ENCODE measurements at places on chromosomes 1 and 21. TPM values are rescaled to one million over a fixed set of nuclear protein-coding genes. Genes with fewer than 3 reads are reported as not detected.

FAM78B gene
- 1.7 TPM for polyA plus RNA-seq

RPE65 gene
- not detected for polyA plus RNA-seq

SLC5A9 gene
- polyA plus RNA-seq, result 1.9 TPM

NUP210L gene
- polyA plus RNA-seq, result not detected

GRCh38 chr1:3073489-3074296 is 4.7 kb downstream of the PRDM16 start:
- no peak for DNase-seq

DNA sequence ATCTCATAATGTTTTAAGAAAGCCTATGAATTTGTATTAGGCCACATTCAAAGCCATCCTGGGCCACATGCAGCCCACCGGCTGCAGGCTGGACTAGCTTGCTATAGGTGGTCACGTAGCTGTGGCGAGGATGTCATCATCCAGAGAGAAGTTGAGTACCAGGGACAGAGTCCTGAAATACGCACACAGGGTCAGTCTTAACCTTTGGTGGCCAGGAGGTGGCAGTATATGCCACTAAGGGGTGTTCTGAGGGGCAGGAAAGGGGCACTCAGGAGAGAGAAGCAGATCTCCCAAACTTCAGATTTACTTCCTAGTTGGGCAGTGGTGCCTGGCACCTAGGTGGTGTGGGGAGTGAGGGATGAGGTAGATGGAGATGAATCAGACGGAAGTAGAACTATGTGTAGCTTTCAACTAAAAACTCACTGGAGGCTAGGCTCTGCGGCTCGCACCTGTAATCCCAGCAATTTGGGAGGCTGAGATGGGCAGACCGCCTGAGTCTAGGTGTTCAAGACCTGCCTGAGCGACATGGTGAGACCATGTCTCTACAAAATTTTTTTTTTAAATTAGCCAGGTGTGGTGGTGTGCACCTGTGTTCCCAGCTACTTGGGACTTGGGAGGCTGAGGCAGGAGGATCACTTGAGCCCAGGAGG is 16.3 kb upstream of the CDK18 start:
- DNase-seq, result peak; percentile 54

DNA sequence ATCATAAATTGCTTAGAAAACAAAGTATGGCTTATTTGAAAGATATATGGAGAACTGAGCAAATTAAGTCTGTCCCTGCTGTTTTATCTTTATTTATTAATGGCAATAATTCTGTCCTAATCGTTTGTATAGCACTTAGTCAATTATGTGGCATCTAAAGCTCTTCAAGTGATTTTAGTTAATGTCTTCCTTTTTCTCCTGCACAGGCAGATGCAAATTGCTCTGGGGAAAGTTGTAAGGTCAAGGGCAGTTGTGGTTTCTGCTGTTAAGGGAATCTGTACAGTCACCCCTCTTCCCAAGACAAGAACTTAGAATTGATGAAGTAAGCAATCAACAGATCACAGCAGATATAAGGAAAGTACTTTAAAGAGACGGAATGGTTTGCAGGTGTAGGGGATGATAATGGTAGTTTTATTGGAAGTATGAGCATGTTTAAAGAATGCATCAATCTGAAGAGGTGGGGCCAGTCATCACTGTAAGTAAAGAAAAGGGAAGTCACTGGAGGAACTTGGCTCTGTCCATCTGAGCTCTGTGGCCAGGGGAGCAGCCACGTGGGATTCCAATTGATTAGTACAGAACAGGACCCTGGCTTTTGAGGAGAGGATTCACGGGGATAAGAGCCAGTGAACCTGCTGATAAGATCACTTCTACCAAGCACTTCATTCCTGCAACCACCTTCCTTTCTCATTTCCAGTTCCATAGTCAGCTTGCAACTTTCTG is 116.0 kb upstream of the KCNJ6 start:
- DNase-seq, result no peak

- DNase-seq, result no peak
These were observed 194.6 kb downstream of the PBX1 start for GRCh38 chr1:164753521-164754077.

GRCh38 chr21:32135401-32136363 is 143.2 kb downstream of the MIS18A start:
- DNase-seq, result no peak

DNA sequence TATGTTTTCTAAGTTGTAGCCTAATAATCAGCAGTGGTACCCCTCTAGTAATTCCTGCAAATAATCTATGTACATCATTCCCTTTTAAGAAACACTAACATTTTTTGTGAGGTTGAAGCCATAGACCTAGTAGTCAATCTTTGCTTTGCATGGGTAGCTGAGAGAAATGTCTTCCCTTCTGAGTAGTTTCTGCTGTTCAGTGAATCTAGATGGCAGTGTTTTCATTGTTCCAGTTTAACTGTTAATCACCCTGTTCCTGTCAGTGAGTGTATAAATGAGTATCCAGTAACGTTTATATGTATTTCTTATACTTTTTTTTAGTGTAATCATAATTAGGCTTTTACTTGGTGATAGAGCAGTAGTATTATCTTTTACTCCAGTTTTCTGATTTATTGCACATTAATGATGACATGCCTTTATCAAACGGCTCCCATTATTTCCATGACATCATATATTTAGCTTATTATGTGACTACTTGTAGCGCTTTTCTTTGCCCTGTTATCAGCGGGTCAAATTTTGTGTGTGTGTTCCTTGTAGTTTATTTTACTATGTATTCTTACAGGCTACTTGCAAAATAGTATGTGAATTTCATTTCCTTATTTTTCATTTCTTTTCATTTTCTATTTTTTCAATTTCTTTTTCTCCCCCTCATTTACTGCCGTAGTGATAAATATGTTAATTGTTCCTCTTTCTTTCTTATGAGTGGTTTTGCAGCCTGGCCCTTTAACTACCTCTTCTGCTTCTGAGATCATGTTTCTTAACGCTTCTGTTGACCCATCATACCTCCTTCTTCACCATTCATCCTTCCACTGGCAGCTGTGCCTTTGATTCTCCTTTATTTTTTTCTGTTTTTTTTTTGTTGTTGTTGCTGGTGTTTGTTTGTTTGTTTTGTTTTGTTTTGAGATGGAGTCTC is 18.8 kb downstream of the CEP350 start:
- DNase-seq, result no peak

DNA sequence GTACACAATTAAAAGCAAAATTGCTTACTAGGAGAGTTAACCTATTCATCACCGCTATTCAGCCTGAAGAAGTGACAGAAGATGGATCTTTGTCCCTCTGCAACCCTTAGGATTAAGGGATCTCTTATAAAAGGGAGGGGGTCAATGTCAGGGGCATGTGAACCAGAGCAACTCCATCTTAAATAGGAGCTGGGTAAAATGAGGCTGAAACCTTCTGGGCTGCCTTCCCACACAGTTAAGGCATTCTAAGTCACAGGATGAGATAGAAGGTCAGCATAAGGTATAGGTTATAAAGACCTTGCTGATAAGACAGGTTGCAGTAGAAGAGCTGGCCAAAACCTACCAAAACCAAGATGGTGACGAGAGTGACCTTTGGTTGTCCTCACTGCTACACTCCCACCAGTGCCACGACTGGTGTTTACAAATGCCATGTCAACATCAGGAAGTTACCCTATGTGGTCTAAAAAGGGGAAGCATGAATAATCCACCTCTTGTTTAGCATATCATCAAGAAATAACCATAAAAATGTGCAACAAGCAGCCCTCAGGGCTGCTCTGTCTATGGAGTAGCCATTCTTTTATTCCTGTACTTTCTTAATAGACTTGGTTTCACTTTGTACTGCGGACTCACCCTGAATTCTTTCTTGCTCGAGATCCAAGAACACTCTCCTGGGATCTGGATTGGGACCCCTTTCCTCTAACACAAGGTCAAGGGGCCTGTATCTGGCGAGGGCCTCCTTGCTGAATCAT is 35.3 kb upstream of the NEK2 start:
- DNase-seq, result no peak

- no peak for DNase-seq
These were observed 45.8 kb upstream of the NTPCR start for GRCh38 chr1:232904566-232904965.

DNA sequence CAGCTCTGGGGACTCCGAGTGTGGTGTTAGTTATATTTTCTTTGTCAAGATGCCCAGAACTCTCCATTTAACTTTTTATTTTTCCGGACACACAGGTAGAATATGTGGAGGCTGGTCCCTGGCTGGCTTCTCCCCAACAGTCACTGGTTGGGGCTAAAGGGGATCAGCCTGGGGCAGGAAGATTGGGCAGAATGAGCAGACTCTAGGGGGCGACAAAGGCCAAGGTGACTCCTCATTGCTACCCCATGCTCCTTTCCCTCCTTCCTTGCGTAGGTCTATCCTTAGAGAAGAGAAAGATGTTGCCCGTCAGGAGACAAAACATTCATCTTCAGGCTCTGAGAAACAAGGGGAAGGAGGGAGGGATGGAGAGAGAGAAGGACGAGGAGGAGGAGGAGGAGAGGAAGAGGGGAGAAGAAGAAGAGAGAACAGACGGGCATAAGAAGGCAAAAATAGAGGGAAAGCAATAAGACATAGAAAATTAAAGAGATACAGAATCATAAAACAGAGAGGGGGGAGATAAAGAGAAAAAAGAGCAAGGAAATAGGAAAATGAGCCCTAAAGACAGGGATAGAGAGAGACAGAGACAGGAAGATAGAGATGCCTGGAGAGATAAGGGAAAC is 89.9 kb downstream of the FOXD2 start:
- DNase-seq, result no peak

DNA sequence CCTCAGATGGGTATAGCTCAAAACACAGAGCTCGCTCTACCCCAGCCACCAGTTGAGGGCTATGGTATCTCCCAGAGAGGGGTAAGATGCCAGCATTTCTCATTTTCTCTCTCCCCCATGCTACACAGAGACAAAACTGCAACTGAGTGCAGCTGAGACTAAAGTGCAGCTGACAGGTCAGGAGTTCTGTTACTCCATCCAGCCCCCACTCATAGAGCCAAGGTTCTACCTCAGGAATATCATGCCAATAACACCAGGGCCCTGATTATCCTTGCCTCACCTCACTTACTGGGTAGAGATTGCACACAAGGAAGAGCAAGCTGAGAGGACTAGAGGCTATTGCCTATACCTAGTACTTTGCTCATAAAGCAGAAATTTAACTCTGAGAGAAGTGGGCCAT is 34.6 kb downstream of the DPYD start:
- DNase-seq, result no peak

- no peak for DNase-seq
These were observed 5.6 kb downstream of the RXRG start for GRCh38 chr1:165439330-165439729.

- no peak for DNase-seq
These were observed 925 bp downstream of the PDE9A start for GRCh38 chr21:42654179-42654912.

GRCh38 chr1:220153147-220153546 is 59.2 kb downstream of the IARS2 start:
- no peak for DNase-seq

GRCh38 chr21:27363719-27364477 is 397.0 kb upstream of the ADAMTS5 start:
- no peak for DNase-seq

- DNase-seq, result no peak
These were observed 91.6 kb downstream of the SCCPDH start for GRCh38 chr1:246815693-246816270.

DNA sequence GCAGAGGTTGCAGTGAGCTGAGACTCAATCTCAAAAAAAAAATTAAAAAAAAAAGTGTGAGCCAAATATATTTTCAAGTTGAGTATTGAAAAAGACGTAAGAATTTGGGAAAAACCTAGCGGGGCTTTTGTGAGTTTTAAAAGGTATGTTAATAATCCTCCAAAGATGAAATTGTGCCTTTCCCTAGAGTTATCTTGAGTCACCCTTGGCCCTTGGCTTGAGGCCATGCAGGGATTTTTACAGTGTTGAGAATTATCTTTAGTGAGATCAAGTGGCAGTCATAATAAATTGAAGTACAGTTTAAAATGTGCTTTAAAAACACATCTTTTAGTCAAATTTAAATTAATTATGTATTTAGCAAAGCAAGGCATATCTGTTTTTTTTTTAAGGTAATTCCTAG is 32.7 kb downstream of the PPP2R5A start:
- DNase-seq, result no peak
